Activated CD4-positive, alpha-beta T cell treated with anti-CD3 and anti-CD28 coated beads for 24 hours (primary cell): ENCODE measurements at places on chromosomes 11 and 22.

DNA sequence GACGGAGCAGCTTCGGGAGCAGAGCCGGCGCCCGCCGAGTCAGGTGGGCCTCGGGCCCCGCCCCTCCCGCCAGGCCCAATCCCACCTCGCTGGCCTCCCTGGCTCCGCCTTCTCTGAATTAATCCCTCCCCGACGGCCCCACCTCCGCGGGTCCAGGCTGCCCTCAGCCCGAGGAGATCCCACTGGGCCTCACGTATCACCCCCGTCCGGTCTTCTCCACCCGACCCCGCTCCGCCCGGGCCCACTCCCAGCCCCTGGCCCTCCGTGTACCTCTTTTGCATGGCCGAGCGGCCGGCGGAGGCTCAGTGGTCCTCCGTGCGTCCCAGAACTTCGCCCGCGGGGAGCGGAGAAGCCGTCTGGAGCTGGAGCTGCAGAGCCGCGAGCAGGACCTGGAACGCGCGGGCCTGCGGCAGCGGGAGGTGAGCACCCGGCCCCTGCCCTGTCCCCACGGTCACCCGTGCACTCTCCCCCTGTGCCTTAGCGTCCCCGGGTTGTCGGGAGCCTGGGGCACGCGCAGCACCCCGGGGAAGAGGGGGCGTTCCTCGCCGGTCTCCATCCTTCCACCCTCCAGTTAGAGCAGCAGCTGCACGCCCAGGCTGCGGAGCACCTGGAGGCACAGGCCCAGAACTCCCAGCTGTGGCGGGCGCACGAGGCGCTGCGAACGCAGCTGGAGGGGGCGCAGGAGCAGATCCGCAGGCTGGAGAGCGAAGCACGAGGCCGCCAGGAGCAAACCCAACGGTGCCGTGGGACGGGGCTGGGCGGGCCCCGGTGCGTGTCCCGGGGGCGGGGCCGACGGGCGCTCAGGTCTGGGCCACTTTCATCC lies 2.2 kb upstream of the CD151 start:
- no peak for DNase-seq

- DNase-seq, result no peak
Measured at GRCh38 chr22:27318516-27318915, 483.0 kb downstream of the MN1 start.

DNA sequence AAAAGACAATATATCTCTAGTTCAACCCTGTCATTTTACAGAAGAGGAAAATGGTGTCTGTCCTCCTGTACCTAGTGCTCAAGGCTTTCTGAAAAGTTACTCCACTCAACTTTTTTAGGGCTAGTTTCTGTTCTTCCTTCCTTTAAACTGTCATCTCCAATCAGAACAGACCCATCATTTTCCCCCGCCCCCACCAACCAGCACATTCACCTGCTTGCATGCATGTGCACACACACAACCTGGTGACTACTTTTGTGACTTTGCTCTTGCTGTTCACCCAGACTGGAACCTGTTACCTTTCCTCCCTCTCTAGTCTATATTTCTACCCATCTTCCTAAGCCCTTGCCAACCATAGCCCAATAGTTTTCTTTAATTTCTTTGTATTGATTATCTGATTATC lies 5.6 kb downstream of the FBXO7 start:
- DNase-seq, result no peak

GRCh38 chr11:1439341-1439740 lies 47.2 kb downstream of the MOB2 start:
- DNase-seq, result no peak

GRCh38 chr22:20956258-20957101 lies 10.6 kb upstream of the AIFM3 start:
- DNase-seq, result no peak

GRCh38 chr22:39313258-39314001 lies 6.0 kb downstream of the RPL3 start:
- DNase-seq, result no peak

GRCh38 chr22:28629420-28630176 lies 50.0 kb downstream of the TTC28 start:
- DNase-seq, result no peak

GRCh38 chr11:92131289-92131865 lies 93.2 kb upstream of the FAT3 start:
- no peak for DNase-seq

- DNase-seq, result no peak
Measured at GRCh38 chr11:1778141-1778911, 14.6 kb upstream of the CTSD start.

GRCh38 chr11:8290081-8290810 lies 26.6 kb upstream of the LMO1 start:
- DNase-seq, result no peak

DNA sequence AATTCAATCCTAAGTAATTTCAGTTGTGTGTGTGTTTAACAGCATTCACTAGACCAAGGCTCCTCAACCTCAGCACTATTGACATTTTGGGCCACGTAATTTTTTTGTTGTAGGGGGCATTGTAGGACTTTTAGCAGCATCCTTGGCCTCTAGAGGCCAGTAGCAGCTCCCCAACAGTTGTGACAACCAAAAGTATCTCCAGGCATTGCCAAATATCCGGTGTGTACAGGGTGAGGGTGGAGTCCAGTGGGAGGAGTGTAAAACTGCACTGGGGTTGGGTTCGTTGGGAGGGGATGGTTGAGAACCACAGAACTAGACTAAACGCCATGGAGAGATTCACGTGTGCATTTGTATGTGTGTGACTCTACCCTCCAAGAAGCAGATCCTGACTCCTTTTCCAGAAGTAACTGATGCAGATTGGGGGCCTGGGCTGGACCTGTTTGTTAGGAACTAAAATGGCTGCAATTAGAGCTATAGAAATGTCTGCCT lies 5.9 kb upstream of the PHF21A start:
- no peak for DNase-seq

DNA sequence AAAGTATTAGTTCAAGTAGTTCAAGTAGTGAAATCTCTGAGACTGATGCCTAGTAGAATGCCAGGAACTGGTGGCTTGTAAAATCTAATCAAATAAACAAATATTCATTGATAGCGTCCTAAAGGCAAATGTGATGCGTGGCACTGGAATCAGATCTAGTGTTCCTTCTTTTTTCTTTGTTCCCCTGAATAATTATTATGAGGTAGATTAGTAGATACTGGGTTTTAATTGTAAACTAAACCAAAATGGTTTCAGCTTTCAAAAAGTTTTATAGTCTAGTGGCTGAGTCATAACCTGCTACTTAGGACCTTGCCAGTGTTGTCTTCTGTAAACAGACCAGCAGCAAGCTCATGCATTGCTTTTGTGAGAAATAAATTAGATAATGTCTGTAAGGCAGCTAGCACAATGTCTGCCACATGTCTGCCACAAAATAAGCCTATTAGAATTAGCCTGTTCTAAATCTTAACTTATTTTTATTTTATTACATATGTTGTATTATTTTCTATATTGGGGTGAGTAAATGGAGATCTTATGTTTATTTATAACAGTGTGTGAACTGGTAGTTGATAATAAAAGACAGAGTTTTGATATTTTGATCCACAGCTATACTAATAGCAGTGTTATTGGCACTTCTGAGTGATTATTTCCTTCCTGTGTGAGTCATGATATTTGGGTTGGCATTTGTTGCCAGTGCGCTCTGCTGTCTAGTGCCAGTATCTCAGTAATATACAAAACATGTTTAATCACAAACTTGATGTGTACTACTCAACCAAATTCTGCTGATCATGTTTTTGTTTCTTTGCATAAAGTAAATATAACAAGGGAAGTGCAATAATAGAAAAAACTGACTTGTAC lies 135.7 kb downstream of the TMEM135 start:
- no peak for DNase-seq

- DNase-seq, result no peak
Measured at GRCh38 chr22:29435236-29436136, 2.9 kb upstream of the RFPL1 start.

GRCh38 chr11:46942172-46942571 lies 5.6 kb downstream of the CSTPP1 start:
- DNase-seq, result no peak

DNA sequence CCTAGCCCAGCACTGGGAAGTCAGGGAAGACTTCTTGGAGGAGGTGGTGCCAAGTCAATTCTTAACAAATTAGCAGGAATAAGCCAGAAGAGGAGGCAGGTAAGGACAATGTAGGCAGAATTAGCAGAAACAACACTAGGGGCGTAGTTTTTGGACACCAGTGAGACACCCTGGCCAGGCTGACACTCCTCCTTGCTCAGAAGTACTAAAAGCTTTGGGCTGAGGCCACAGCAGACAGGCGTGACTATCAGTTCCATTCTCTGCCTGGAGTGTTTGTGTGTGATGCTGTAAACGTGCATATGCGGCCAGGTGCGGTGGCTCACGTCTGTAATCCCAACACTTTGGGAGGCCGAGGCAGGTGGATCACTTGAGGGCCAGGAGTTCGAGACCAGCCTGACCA lies 36.0 kb downstream of the PHF21B start:
- no peak for DNase-seq

- no peak for DNase-seq
Measured at GRCh38 chr22:48720662-48721394, 1106.8 kb downstream of the BRD1 start.

GRCh38 chr11:15536438-15536837 lies 421.7 kb downstream of the INSC start:
- no peak for DNase-seq

DNA sequence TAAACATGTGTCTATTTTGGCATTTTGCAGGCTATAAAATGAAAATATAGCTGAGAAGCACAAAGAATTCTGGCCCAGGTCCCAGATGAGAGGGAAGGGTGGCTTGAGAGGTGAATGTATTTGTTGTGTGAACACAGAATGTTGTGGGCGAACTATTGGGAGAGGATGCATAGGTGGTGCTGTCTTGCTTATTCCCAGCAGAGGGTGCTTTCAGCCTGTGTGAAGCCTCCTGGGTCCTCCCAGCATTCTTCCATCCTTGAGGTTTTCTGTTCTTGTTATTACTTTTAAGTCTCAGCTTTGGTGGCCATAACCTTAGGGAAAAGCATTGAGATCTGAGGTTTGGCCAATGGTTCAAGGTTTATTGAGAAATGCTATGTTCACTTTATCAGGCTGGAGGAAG lies 108.7 kb upstream of the SNX19 start:
- DNase-seq, result no peak

DNA sequence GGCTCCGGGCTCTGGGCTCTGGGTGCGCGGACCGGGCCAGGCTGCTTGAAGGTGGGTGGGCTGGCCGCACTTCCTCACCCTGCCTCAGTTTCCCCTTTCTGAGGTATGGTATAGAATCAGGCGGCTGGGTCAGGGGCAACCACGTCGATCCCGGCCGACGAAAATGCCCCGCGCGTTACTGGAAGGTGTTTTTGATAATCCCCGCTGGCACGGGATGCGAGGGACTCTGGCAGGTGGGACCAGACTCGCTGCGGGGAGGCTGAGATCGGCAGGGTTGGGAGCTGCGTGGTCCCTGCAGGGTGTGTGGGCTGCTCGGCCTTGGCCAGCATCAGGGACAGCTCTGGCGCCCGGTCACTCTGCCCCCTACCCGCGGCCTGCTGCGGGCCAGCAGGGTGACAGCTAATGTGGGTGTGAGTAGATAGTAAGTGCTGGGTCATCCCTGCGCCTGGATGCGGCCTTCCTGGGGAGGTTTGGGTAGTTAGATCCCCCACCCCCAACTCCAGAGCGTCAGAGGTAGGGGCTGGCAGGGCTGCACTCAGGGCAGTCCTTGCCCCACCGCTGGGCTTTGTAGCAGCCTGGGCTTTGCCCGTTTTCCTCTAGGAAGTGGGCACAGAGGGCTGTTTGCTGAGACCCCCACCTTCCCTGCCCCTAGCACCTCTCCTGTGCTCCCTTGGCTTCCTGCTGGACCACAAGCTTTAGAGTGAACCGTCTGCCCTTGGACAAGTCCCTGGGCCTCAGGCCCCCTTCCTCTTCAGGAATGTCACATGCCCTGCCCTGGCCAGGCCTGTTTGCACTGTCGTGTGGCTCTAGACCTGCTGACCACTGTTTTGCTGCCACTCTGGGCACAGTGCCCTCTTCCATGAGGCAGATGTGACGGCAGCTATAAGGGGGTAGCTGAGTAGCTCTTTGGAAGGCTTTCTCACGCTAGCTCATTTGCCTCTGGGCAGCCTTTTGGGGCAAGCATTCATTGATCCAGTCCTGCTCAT lies 579 bp downstream of the TANGO2 start:
- no peak for DNase-seq

DNA sequence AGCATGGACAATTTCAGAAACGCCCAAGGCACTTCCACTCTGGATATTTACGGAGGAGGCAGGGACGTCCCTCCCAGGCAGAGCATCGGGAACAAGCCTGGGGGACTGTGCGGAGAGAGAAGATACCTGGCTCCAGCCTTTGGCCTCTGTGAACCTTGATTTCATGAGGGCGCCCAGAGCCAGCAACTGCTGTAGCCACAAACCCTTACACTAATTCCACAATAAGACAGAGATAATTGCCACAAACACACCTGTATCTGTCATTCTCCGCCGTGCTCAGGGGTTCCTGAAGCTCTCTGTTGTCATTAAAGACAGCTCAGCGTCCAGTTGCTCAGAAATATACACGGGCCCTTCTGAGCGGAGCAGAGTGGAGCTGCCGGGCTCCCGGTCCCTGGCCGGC lies 1292.1 kb downstream of the TBC1D22A start:
- no peak for DNase-seq

GRCh38 chr11:41133023-41133422 lies 326.4 kb downstream of the LRRC4C start:
- no peak for DNase-seq

GRCh38 chr11:41609511-41609910 lies 150.1 kb upstream of the LRRC4C start:
- DNase-seq, result no peak

DNA sequence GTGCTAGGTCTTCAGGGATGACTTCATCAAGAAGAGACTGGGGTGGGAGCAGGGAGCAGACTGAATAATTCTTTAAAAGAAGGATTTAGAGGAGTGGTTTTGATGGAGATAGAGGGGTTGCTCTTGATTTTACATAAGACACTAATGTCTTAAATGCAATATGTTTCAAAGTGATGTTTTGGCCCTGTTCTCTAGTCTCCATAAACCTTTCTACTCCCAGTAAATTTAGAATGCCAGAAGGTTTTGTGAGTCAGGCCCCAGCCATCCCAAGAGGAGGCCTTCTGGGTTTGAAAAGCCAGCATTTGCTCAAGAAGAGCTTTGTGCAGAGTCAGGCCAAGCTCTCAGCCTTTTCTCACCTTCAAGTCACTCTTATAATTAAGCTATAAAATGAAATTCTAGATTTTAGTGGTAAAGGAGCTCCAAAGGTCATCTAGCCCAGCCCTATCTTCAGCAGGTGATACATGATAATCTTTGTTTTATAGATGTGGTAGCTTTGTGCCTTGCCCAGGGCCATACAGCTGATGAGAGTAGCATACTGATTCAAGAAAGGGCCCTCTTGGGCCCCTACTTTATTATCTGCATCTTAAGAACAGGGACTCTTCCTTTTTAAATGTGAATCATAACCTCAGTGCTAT lies 122.8 kb upstream of the MTNR1B start:
- DNase-seq, result no peak

GRCh38 chr22:19895160-19895849 lies 40.6 kb upstream of the GNB1L start:
- no peak for DNase-seq

- DNase-seq, result no peak
Measured at GRCh38 chr11:91817996-91818395, 406.6 kb upstream of the FAT3 start.

DNA sequence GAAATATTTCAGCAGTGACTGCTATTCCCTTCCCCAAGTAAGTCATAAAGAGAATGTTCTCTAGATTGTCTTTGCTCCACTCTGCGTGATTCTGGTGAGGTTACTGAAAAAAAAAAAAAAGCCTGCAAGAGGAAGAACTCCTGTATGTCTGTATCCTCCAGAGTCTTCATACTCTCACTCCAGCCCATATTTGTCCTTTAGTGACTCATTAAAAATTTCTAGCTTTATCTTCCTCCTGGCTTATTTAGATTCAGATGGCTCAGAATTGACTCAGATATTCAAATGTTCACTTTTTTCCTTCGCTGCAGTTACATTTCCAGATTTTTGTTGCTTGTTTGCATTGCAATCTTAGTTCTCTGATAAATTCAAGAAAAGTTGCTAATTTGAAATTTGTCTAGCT lies 76.3 kb upstream of the CNTN5 start:
- no peak for DNase-seq
